ENCODE measurements at places on chromosomes 3 and 15.

GRCh38 chr3:57559526-57559925, 3.5 kb downstream of the PDE12 start:
- no peak for DNase-seq

DNA sequence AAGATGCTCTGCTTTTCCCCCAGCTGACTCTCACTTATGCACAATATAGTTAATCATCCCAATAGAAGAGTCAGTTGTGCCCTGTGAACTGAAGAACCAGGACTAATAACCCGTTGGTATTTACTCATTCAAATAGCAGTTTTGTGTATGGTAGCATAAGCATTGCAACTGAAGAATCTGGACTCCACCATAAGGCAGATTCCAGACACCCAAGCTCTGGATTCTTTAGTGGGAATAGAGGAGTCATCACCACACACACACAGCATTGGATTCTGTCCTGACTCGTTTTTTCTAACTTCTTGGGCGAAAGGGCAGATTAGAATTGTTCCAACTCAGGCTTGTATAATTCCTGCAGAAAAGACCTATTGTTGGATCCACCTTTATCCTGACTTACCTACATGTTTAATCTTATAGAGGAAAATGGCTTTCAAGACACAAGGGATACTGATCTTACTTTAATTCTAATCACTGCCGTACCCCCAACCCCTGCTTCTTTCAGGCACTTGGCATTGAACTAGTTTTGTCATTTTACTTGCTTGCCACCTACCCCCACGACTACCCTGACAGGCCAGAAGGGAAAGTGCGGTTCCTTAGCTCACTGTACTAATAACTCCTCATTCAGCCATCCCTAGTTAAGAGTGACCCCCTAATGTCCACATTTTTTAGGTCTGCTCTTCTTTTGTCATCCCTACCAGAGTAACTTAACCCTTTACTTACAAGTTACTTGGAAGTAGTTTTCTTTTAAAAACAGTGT, 42.3 kb downstream of the NKIRAS1 start:
- DNase-seq = no peak

DNA sequence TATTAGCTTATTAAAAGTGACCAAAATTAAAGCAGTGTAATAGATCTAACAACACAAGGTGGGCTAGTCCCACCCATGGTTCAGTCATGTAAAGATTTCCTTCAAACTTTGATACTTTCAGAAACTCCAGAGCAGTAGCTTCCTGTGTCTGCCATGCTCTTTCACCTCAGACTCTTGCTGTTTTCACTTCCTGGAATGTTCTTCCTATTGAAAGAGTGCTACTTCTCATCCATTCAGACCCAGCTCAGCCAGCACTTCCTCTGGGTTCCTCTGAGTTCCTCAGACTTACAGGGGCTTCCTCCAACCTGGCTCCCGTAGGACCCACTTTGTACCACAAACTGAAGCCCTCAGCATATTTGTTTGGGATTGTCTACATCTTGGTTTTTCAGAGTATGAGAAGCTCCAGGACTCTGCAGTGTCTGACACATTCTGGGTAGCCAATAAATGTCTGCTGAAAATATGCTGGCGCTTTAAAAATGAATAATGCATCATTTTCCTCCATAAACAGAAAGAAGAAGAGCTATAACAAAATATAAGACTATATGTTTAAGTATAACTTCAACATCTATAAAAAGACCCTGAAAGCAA, 18.0 kb downstream of the NCEH1 start:
- no peak for DNase-seq

- no peak for DNase-seq
Observed at GRCh38 chr15:48925714-48926223, 38.0 kb downstream of the SHC4 start.

DNA sequence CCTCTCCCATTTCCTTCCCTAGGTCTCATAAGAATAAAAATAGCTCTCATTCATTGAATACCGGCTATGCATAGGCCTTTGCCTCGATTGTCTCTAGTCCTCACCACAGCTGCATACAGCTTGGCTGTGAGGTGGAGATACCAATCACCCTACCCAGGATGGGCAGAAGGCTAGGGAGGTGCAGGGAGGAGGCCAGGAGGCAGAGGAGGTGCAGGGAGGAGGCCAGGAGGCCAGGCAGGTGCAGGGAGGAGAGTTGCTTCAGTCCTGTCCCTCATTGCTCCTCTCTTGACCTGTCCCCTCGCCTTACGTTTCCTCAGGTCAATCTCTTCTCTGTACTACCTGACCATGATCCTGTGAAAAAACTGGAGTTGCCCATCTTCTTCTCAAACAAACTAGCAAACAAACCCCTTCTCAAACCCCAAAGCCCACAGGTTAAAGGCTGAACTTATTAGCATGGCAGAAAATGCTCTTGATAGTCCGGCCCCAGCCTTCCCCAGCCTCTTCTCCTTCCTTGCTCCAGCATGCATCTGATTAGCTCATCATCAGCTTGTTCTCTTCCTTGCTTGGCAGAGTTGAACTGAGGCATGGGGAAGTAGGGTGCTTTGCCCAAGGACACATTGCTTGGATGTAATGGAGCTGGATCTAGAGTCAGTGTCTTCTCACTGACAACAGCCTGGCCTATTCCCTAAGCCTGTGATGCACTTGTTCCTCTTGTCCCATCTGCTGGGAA, 15.8 kb downstream of the PODXL2 start:
- DNase-seq = no peak

DNA sequence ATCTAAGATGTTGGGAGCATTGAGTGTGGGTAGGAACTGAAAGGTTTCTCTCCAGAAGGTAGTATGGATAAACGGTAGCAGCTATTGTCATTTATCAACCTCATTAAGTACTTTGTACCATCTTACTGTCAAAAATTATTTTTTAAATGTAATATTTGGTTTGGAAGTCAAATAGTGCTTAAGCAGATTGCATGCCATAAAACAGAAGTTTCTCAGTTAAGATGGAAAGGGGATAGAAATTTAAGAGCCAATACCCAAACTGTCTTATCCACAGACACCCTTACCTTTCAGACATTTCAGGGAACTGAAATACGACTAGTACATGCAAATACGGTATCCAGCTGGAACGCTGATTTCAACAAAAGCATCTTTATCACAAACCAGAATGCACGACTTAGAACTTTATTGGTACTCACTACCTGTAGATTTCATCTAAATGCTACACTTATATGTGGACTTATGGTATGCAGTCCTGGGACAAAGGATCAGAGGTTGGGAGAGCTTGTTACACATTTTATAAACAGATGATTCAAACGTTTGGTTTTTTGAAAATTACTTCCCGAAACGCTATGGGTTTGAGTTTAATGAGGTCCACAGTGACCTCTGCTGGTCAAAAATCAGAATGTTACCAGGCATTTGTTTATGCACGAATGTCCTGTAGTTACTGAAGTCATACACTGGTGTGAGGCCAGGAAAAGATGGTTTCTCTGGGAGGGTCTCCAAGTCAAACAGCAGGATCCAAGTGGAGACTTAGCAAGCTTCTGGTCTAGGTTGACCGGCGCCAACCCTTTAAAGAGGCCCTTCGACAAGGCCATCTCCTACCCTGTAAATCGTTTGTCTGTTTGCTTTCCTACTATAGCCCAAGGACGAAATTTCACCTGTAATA, 45.7 kb upstream of the DUT start:
- DNase-seq = peak; percentile 47

GRCh38 chr3:142817356-142817755, 71.5 kb downstream of the PCOLCE2 start:
- DNase-seq = no peak

GRCh38 chr3:43755516-43756200, 64.9 kb downstream of the ABHD5 start:
- no peak for DNase-seq

DNA sequence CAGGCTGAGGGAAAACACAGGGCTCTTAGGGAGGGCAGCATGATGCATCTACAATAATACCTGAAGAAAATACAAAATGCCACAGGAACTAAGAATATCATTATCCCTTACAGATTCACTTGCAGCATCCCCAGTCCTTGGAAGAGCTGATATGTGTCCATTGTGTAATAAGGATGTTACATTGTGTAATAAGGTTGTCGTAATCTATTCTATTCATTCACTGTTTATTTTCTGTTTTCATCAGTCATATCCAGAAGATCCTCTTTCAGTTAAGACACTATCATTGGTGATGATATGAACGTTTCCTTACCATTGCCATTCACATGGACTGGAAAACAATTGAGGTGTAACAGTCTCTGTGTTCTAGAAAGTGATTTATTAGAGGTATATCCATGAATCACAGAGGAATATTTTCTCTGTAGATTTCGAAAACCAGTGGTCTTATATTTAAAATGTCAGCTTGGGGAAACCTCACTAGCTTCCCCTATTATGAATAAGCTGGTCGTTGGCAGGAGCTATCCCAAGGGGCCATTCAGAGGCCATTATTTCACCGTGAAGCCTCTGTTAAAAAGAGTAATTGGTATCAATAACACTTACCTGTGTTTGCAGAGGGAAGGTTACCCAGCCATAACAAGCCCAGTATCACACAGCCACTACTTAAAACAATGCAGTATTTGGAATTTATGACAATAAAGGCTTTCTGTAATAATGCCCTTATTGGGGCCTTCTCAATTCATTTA, 241.1 kb downstream of the ZNF385D start:
- peak; percentile 4 for DNase-seq

DNA sequence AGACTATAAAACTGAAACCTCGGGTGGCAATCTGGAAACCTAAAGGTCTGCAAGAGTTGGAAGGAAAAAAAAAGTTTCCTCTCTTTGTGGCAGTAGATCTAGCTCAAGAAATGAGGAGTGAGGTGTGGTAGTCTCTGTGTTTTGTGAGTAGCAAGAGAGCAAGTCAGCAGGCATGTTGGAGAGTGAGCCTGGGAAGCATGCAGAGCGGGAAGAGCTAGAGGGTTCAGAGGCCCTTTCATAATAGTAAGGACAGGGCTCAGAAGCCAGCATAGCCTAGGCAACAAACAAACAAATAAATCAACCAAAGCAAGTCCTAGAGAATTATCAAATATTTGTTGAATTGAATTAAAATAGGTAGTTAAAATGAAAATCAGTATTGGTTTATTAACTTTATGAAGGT, 189.7 kb upstream of the CBLB start:
- no peak for DNase-seq

DNA sequence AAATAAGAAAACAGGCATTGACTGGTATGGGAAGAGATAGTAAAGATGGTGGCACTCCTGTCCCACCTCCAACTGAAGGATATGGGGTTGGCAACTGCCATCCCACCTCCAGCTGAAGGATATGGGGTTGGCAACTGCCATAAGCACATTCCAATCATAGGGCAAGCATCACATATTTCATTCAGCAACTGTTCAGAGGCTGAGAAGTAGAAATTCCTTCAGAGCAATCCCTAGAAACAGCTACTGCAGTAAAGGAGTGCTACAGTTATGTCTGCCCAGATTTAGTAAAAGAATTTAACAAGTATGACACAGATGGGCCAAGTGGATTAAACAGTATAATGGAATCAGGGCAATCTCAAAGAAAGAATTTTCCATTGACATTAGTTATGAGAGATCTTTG, 156.8 kb downstream of the IMPG2 start:
- DNase-seq = no peak

DNA sequence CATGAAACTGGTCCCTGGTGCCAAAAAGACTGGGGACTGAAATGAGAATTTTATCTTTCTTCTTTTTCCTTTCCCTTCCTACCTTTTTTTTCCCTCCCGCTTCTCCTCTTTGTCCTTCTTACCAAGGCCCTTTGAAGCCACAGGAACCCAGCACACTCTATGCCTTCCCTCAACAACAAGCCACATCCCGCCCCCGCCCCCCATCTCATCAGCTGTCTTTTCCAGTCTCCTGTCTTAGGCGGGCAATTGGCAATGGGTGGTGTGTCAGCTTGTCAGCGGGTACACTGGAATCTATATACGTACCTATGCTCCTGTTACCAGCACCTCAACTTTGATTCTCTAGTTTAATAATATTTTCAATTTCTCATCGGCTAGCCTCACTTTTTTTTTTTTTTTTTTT, 56.3 kb upstream of the CHD2 start:
- DNase-seq = no peak

- DNase-seq = no peak
Observed at GRCh38 chr3:192253138-192253887, 474.0 kb downstream of the FGF12 start.

- DNase-seq = no peak
Observed at GRCh38 chr15:98981851-98982722, 25.5 kb downstream of the PGPEP1L start.

DNA sequence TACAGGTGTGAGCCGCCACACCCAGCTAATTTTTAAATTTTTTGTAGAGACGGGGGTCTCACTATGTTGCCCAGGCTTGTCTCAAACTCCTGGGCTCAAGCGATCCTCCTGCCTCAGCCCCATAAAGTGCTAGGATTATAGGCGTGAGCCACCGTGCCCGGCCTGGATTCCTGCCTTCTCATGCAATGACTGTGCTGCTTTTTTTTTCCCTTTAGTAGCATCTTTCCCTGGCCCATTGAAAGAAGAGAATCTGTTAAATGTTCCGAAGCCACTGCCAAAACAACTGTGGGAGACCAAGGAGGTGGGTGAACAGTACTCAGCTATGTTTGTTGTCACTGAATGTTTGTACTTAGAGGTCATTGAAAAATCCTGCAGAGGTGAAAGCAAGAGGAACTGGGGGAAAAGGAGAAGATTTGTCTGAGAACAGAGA, 88.0 kb downstream of the CRTC3 start:
- DNase-seq = no peak

DNA sequence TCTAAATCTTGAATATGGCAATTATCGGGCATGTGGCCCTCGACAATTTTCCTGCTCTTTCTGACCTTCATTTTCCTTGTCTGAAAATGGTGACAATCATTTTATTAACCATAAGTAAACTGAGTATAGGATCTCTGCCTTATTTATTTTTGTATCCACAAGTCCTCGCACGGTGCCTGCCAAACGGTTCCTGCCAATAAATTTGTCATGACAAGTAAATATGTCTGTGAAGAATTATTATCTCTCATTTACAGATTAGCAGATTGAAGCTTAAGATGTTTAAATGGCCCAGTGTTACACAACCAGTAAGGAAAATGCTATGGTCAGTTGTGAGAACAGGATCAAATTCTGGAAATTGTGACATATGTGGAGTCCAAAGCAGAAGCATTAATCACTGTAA, 65.9 kb upstream of the ARL6 start:
- no peak for DNase-seq

DNA sequence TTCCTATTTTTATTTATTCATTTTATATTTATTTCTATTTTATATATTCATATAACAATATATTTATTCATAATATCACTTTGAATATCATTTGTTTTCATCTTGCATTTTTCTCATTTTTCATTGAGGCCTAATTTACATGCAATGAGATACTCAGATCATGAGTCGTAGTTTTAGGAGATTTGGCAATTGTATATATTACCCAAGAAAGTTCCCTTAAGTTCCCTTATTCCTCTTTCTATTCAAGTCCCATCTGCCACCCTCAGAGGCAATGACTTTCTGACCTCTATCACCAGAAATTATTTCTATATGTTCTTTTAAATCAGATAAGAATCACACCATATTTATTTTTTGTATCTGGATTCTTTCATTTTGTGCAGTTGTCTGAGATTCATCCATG, 329.1 kb upstream of the TPRG1 start:
- DNase-seq = no peak

DNA sequence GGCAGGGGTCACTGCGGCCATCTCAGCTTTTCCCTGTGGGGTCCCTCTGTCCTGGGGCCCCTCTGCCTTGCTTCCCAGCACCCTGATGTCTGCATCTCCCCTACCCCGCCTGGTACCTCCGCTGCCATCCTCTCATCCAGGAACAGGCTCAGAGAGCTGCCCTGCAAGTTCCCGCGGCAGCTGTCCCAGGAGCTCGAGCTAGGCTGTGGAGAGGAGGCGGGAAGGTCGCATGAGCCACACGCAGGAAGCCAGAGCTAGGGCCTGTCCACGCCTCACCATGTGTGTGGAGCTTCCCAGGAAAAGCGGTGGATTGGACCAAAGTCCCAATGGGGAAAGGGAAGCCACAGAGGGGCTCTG, 12.5 kb downstream of the PLA2G4B start:
- DNase-seq = no peak
